ENCODE measurements at places on chromosomes 7 and 10. TPM values are rescaled to one million over a fixed set of nuclear protein-coding genes. Genes with fewer than 3 reads are reported as not detected.

Gene GIMAP8
- 8.1 TPM for total RNA-seq

Gene CDC14C
- total RNA-seq: not detected

- H3K27ac ChIP-seq: no peak overlapping the region
- H3K27me3 ChIP-seq: no peaks in the 10 kb centered on the region
- H3K4me1 ChIP-seq: peaks cover 2% of the 10 kb centered on the region
- H3K4me3 ChIP-seq: no peak overlapping the region
- H3K36me3 ChIP-seq: peaks cover 3% of the 10 kb centered on the region
Measured at GRCh38 chr7:12756821-12757220, 69.4 kb downstream of the ARL4A start.

- DNase-seq: no peak
- H3K27me3 ChIP-seq: peaks cover 22% of the 10 kb centered on the region
- H3K4me3 ChIP-seq: no peak overlapping the region
- H3K27ac ChIP-seq: no peak overlapping the region
- no peaks in the 10 kb centered on the region for H3K36me3 ChIP-seq
- H3K4me1 ChIP-seq: peaks cover 3% of the 10 kb centered on the region
Measured at GRCh38 chr10:124245806-124246440, 152.5 kb upstream of the CHST15 start.

- no peak overlapping the region for H3K27ac ChIP-seq
- no peaks in the 10 kb centered on the region for H3K4me1 ChIP-seq
- no peak overlapping the region for H3K4me3 ChIP-seq
- H3K36me3 ChIP-seq: no peaks in the 10 kb centered on the region
- no peaks in the 10 kb centered on the region for H3K27me3 ChIP-seq
Measured at GRCh38 chr7:97555857-97556421, 175.9 kb upstream of the TAC1 start.

GRCh38 chr7:22142572-22142971 is 196.9 kb upstream of the CDCA7L start:
- no peak overlapping the region for H3K4me3 ChIP-seq
- peaks cover 51% of the 10 kb centered on the region for H3K27me3 ChIP-seq

DNA sequence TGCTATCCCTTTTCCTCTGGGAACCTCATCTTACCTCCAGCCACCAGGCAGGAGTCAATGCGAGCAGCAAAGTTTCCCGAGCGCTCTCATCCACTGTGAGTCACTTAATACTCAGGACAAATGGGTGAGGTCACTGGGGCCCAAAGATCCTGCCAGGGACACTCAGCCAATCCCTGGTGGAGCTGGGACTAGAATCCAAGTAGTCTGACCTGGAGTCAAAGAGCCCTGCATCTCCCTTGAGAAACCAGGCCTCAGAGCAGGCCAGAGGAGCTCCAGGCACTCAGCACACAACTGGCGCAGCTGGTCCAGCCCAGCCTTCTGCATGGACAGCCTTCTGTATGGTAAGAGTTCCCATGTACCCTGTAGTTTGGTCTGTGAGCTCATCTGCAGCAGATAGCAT is 142.3 kb downstream of the MAPK8 start:
- H3K36me3 ChIP-seq: peaks cover 3% of the 10 kb centered on the region
- no peak overlapping the region for H3K27ac ChIP-seq
- peaks cover 27% of the 10 kb centered on the region for H3K27me3 ChIP-seq
- no peak for DNase-seq
